Suppressor macrophage treated with lipopolysaccharide for 4 hours (primary cell): ENCODE measurements at places on chromosomes 12 and 14.

GRCh38 chr12:132118876-132119275 lies 25.2 kb downstream of the DDX51 start:
- no peak for DNase-seq

- DNase-seq: no peak
Measured at GRCh38 chr12:22105542-22105941, 59.5 kb downstream of the CMAS start.

DNA sequence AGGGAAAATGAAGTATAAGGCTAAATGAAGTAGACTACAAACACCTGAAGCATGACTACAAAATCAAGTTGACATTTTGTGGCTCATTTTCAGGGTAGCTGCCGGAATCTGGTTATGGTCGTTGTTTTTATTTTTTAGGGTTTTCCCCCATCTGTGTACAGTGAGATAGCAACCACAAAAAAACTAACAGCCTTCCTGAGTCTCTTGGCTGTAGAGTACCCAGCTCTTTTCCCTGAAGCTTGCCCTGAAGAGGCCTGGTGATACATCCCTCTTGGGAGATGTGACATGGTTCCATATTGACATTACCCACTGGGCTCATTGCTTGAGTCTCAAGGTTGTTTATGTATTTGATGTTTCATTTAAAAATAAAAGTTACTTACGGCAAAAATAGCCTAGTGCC lies 424.0 kb downstream of the ZFP36L1 start:
- DNase-seq: no peak

GRCh38 chr12:95102916-95103671 lies 29.7 kb upstream of the NR2C1 start:
- peak; percentile 74 for DNase-seq

DNA sequence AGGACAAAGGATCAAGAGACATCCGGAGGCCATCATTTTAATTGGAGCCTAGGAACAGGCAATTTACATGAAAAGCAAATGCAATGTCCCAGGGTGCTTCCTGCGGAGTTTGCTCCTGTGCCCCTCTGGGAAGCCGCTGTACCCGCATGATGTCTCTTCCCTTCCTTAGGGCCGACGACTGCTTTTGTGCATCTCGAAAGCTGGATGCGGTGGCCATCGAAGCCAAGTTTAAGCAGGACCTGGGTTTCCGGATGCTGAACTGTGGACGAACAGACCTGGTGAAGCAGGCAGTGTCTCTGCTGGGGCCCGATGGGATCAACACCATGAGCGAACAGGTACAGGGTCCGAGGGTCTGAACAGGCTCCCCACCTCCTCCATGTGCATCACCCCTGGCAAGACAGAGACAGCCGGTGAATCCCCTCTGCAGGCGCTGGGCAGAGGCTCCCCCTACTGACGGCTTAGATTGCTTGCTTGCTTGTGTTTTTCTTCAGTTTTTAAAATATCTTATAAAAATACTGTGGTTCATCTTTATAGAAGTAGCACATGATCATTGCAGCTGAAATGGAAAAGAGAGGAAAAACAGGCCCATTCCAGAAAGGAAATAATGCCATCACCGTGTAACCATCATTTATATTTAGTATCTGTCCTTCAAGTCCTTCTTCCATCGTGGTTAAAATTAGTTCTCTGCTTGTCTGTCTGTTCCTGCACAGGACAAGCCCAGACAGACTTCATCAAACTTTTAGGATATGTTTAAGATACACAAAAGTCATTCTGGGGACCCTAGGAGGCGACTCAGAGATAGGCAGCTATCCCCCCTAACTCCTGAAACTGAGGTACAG lies 75.4 kb upstream of the PWP1 start:
- DNase-seq: peak; percentile 13

GRCh38 chr14:61599942-61600341 lies 95.4 kb upstream of the HIF1A start:
- no peak for DNase-seq

DNA sequence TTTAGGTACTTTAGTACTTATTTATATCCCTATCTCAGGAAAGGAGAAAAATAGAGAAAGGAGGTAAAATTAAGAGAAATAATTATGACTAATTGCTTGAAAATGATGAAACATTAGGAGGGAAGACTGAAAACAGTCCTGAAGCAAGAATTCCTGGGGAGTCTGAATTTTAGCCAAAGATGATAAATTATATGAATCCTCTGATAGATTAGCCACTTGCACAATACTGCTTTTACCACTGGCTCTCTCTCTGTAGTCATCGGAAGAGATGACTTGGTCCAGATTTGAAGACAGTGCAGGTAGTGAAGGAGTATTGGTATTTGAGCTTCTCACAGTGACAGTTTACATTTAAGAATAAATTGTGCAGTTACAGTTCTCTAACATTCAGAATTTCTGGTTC lies 83.8 kb upstream of the CLEC14A start:
- DNase-seq: no peak

DNA sequence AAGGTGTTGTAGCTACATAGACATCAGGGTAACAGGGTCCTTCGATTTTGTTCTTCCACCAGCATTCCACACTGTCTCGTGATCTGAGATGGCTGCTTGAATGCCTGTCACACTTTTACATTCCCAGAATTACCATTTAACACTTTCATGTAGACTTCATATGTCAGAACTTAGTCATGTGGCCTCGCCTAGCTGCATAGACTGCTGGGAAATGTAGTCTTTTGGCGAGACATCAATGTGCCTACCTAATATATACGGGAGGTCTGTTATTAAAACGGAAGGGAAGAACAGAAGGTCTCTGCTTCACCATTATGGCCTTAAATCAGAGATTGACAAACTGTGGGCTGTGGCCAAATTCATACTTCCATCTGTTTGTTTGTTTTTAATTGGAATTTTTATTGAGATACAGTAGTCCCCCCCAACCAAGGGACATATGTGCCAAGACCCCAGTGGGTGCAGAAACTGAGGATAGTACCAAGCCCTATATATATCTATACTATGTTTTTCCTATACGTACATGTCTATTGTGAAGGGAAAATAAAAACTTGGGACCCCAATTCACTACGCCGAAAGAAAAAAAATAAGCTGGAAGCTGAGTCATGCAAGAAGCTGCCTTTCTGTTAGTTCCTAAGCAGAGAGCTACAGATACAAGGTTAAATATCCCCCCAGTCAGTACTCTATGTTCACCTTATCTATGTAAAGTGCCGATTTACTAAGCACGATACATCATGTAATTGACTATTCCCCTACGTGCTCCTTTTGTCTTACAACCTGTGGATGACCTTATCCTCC lies 11.3 kb upstream of the HRK start:
- no peak for DNase-seq

DNA sequence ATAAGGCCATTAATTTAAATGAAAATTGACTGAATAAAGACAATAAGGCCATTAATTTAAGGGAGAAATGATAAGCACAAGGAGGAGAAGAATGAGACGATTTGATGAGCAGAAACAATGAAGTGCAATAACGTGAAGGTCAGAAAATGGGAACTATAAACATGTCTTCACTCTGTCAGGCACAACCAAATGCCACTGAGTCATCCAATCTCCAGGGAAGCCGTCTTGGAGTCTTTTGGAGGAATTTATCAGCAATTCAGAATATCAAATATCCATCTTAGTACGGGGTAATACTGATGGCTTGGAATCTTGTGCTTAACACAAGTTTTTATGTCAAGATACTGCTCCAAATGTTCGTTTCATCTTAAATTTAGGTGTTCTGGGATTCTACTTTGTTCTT lies 159.9 kb downstream of the CAPZA3 start:
- no peak for DNase-seq

DNA sequence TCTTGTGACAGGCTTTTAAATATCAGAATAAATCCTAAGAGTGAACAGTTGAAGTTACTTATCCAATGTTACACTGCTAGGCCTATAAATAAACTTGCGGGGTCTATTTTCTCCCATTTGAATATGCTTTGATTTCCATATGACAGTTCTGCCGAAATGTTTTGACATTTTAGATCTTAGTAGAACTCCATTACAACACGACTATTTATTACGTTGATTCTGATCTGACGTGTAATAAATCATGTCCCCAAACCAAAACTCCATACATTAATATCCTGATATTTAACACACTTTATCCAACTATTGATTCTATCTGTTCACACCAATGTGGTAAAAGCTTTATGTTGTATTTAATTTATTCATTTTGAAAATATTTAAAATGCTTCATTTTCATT lies 16.1 kb upstream of the NEMF start:
- DNase-seq: peak; percentile 15

- no peak for DNase-seq
Measured at GRCh38 chr12:108752387-108752786, 21.1 kb upstream of the CORO1C start.

- DNase-seq: peak; percentile 50
Measured at GRCh38 chr12:104603545-104603973, 146.8 kb downstream of the CHST11 start.

GRCh38 chr14:24607635-24608514 lies 1.6 kb downstream of the GZMH start:
- DNase-seq: no peak

DNA sequence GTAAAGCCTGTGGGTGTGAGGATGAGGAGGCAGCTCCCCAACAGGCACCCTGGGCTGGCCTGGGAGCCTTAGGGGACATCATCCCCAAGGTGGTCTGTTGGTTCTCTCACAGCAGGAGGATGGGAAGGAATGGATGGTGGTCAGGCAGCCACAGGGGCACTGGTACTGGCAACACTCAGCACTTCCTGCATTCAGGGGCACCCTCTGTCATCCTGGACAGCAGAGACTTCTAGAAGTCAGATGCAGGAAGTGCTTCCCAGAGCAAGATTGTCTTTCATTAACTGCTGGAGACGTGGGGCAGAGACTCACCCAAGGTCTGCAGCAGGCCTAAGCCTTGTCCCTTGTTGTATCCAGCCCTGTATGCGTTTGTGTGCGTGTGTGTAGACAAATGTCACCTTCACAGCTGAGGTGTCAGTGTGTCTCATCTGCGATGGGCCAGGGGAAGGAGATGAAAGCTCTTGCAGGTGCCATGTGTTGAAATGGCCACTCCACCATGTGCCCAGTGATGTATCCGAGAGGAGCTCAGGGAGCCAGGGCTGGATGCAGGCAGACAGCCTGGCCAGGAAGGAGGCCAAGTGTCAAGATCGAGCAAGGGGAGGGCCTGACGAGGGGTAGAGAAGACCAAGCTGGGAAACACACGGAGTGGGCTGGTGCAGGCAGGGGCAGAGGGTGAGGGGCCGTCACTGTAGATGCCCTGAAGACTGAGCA lies 85.1 kb downstream of the PITPNM2 start:
- DNase-seq: no peak

DNA sequence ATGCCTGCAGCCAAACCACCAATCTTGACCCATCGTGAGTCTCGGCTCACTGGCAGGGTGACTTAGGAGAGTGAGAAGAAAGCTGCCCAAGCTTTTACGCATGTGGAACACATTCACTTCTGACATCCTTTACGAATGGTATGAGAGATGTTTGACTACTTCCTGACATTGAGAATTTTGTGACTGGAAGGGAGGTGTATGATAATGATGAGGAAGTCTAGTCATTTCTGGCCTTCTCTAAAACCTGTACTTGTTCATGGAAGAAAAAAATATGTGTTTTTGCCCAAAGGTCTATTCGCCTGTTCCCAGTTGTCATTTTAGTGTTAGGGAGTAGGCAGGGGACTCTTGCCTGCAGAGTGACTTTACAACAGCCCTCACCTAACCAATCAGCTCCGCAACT lies 227.2 kb upstream of the ATP2B1 start:
- no peak for DNase-seq

- DNase-seq: no peak
Measured at GRCh38 chr12:99804715-99805114, 157.2 kb downstream of the GARIN6 start.

DNA sequence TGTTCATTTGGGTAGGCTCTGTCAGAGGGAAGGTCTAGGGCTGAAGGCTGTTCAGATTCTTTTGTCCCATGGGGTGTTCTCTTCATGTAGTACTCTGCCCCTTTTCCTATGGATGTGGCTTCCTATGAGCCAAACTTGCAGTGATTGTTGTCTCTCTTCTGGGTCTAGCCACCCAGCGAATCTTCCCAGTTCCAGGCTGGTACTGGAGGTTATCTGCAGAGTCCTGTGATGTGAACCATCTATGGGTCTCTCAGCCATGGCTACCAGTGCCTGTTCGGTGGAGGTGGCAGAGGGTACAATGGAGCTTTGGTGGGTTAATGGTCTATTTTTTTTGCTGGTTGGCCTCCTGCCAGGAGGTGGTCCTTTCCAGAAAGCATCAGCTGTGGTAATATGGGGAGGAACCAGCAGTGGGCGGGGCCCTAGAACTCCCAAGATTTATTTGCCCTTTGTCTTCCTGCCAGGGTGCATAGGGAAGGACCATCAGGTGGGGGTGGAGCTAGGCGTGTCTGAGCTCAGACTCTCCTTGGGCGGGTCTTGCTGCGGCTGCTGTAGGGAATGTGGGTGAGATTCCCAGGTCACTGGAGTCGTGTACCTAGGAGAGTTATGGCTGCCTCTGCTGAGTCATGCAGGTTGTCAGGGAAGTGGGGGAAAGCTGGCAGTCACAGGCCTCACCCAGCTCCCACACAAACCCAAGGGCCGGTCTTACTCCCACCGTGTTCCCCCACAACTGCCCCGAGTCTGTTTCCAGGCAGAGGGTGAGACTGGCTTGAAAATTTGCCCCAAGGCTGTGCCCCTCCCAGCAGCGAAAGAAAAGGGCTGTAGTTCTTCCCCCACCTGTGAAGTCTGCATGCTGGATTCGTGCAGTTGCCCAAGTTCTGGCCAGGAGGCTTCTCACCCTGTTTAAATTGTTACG lies 17.5 kb downstream of the MTRFR start:
- no peak for DNase-seq

DNA sequence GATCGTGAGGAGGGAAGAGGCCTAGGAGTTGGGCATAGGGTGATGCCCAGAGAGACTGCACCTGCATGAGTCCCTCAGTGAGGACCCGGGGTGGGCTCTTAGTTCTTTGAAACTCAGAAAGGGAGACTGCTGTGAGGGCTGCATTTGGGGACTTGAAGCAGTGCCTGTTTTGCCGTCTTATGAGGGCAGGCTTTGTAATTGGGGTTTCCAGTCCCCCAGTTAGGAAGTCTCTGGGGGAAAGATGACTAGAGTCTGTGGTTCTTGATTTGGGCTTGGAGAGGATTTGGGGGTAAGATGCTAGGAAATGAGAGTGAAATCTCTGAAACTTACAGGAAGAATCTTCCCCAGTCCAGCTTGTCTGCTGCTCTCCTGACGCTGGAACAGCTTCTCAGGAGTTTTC lies 99.6 kb downstream of the ARF6 start:
- no peak for DNase-seq

- DNase-seq: peak; percentile 40
Measured at GRCh38 chr12:26327975-26328644, 132.7 kb downstream of the SSPN start.
